ENCODE measurements at places on chromosomes 11 and 22.
A peak's percentile ranks its signal among the peaks of the same experiment; 100 is the strongest.

- peak; percentile 57 for DNase-seq
Measured at GRCh38 chr11:67411785-67412152, 3.7 kb upstream of the CARNS1 start.

DNA sequence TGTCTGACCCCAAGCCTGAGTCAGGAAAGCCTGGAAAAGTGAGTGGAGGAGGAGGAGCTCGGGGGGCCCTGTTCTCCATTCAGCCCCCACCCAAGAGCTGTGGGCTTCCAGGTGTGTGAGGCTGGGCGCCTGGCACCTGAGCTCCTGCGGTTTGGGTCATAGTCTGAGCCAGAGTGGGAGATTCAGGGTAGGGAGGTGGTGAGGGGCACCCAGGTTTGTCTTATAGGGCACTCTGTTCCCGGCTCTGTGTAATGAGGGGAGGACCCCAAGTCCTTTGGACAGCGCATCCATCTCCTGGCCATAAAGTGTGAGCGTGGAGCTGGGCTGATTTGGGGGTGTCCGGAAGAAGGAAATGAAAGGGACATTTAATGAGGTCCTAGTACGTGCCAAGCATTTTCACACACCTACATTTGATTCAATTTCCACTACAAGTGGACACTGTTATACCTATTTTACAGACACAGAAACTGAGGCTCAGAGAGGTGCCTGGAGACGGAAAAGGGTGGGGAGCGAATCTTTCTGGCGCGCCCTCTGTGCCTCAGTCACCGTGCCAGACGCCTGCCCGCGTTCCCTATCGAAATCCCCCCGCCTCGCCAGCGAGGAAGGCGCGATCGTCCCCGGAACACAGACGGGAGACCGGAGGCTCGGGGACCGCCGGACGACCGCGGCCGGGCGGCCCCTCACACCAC, 1.2 kb downstream of the NPTXR start:
- no peak for DNase-seq

GRCh38 chr11:79794484-79795393, 353.9 kb upstream of the TENM4 start:
- DNase-seq: no peak

DNA sequence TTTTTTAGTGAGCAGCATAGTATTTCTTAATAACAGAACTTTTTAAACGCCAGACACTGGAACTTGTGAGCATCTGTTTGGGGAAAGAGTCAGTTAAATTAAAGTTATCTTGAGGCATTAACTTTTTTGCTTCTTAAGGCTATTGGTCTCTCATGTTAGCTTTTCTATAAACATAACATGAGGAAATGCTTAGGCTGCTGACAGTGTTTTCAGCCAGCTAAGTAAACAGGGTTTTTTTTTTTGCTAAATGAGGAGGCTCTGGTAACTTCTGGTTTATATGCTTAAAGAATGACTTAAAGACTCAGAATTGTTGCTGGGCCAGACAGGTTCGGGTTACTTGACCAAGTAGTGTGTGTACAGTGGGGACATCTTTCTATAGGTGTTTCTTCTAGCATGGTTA, 95.8 kb upstream of the ALKBH3 start:
- DNase-seq: no peak

GRCh38 chr11:2458321-2458720, 13.5 kb downstream of the KCNQ1 start:
- no peak for DNase-seq

GRCh38 chr11:19060629-19061028, at the start of gene MRGPRX2:
Gene MRGPRX2 (minus strand): TSS chr11:19060717. CDS start chr11:19056402, 4,315 bp downstream.
- DNase-seq: no peak

GRCh38 chr11:125378571-125378970, 117.5 kb downstream of the FEZ1 start:
- DNase-seq: no peak

DNA sequence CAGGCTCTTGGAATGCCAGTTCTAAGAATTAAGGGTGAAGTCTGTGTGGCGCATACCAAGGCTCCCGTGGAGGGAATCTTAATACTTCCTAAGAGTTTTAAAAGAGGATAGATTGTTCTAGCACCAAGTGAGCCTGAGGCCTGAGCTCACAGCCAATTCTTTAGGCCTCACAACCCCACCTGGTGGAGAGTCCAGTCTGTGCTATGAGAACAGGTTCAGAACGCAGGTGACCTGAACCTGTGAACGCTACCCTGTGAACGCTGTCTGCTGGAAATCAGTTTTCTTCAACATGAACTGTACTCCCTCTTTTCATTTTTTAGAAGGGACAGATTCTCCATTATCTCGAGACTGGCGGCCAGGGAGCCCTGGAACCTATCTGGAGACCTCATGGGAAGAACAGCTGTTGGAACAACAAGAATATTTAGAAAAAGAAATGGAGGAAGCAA, 43.2 kb upstream of the DLAT start:
- peak; percentile 47 for DNase-seq

- no peak for DNase-seq
Measured at GRCh38 chr11:12503039-12503484, 125.7 kb downstream of the PARVA start.

GRCh38 chr22:19857382-19857781, 2.7 kb upstream of the GNB1L start:
- DNase-seq: no peak

- DNase-seq: no peak
Measured at GRCh38 chr11:2104524-2105440, 34.4 kb downstream of the IGF2 start.

GRCh38 chr11:1743585-1744136, 6.7 kb downstream of the IFITM10 start:
- DNase-seq: no peak

DNA sequence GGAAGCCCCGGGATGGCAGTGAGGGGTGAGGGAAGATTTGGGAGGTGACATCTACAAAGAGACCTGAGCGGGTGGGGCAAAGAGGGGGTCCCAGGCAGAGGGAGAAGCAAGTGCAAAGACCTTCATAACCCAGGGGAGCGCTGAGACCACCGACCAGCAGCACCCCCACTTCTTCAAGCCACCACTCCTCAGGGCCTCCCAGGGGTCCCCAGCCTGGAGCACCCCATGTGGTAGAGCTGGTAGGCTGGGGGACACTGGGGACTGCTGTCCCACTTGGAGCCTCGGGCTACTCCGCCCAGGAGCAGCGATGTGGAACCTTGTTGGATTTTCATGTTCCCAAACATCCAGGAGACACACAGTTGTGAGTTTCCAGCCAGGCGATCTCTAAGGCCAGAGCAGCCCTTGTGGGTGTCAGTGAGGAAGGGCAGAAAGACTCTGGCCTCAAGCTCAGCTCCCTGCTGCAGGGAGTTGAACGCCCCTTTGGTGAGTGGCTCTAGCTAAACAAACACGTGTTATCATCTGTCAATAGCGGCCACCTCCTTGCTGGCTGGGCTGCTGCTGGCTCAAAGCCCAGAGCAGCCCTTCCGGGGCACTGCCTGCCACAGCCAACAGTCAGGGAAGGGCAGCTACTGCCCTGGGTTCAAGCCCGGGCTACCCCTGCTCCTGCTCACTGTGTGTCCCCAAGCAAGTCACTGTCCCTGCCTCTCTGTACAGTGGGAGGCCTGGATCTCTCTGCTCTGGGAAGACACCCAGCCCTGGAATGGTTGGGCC, 25.7 kb upstream of the CHKA start:
- no peak for DNase-seq

- no peak for DNase-seq
Measured at GRCh38 chr22:50074551-50075530, 10.4 kb downstream of the MLC1 start.

DNA sequence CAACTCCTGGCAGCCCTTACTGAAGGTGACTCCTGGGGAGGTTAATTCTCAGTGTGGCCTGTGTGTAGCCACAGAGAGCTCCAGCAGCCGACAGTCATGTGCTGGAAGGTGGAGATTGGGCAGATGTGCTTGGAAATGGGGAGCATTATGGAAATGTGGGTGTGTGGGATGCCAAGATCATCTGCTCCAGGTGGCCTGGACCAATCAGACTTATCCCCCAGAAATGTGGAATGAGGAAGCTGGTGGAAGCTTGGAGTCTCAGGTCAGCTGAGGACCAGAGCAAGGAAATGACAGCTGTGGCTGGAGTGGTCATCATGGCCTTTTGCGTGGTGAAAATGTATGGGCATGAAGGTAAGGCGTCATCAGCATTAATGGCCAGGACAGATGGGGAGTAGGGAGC, 234.0 kb downstream of the MIAT start:
- DNase-seq: no peak

- DNase-seq: no peak
Measured at GRCh38 chr22:22144858-22145257, 99.7 kb upstream of the VPREB1 start.

Data from B cell (primary cell).